LNCaP clone FGC (cell line): ENCODE measurements at places on chromosomes 6 and 20.

DNA sequence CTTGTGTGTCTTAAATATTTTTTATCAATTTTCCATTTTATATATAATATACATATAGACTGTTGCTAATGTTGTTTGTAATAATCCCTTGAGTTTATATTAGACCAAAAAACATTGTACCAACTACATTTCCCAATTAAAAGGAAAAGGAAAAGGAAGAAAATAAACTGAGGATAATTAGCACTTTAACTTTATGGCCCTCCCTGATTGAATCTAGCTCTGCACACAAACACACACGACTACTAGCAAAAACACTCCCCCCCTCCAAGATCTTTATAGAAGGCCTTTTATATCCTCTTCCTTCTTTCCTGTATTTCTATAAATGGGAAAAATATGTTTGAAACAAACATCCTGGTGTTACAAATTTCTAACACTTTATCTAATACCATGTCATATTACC lies 276.8 kb downstream of the NKAIN2 start:
- DNase-seq: no peak

- no peak for DNase-seq
Observed at GRCh38 chr20:9348747-9349146, 165.6 kb upstream of the LAMP5 start.

- no peak for DNase-seq
Observed at GRCh38 chr20:22350624-22351023, 233.7 kb downstream of the FOXA2 start.

DNA sequence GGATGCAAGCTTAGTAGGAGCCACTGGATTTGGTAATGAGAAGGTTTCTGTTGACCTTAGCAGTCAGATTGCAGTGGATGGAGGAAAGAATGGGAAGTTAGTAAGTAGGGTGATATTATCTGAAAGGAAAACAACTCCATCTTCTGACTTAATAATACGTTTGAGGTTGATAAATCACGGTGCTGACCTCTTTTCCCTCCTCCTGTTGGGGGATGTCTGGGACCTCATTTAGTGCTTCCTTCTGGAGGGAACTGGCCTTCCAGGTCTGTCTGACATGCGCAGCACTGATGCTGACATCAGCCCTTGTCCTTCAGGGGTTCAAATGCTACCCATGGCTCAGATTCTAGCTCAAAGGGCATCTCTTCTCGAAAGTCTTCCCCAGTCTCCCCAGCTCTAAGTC lies 48.2 kb upstream of the AKAP12 start:
- no peak for DNase-seq

GRCh38 chr6:88050140-88050818 lies 2.6 kb downstream of the SPACA1 start:
- no peak for DNase-seq

- DNase-seq: no peak
Observed at GRCh38 chr6:139973669-139974344, 599.4 kb upstream of the CITED2 start.

DNA sequence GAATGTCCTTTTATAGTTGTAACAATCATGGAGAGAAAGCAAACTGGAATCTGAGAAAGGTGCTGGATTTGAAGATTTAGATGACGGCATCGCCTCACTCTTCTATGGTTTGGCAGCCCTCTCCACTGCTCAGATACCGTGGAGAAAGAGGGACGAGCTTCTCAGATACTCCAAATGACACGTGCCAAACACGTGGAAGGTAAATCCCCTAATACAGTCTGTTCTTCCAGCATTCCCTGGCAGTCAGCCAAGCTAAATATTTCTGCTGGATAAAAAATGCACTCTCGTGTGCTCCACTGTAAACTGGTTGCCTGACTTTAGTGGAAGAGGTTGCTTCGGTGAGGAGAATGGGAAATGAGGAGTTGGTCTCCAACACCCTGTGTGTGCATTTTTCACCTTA lies 16.7 kb upstream of the PRDM1 start:
- peak; percentile 94 for DNase-seq

DNA sequence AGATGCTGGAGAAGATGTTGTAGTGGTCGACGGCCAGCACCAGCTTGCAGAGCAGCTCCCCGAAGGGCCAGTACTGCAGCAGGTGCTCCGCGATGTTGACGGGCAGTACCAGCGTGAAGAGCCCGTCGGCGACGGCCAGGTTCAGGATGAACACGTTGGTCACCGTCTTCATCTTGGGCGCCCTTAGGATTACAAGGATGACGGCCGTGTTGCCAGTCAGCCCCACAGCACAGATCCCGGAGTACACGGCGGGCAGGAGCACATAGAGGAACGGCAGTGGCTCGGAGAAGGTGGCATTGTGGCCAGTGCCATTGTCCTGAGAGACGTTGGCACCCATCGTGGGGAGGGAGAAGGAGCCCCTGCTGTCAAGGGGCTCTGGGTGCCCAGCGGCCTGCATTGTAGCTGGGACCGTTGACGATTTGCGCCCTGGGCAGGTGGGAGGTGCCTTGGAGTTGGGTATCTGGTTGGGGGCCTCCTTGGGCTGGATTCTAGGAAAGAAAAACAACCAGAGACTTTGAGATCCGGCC lies 867 bp downstream of the NPBWR2 start:
- no peak for DNase-seq

DNA sequence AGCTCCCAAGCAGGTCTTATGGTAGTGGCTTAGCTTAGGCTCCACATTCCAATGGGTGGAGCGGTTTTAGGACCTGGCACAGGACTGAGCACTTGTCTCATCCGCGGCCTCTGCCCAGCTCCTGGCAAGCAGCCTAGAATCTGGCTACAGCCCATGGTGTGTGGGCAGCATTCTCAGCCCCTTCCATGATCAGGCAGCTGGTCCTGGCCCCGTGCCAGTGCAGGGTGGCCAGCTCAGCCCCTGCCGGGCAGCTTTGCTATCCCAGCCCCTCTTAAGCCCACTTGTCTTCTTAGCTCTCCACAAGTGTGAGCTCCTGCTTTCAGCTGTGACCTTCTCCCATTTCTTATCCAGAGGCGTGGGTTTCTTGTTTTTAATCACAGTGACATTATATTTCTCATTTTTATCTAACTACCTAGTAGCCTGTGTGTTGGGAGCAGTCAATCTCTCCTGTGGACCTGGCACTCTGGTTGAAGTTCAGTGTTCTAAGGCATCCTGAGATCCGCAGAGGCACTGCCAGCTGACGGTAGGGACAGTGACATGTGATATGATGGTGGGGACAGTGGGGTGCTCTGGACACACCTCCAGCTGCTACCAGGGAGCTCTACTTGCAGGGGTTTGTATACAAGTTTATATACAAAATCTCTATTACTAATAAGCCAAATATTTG lies 119.9 kb upstream of the PRND start:
- DNase-seq: no peak

- DNase-seq: no peak
Observed at GRCh38 chr6:52595000-52595795, 18.3 kb upstream of the TRAM2 start.

DNA sequence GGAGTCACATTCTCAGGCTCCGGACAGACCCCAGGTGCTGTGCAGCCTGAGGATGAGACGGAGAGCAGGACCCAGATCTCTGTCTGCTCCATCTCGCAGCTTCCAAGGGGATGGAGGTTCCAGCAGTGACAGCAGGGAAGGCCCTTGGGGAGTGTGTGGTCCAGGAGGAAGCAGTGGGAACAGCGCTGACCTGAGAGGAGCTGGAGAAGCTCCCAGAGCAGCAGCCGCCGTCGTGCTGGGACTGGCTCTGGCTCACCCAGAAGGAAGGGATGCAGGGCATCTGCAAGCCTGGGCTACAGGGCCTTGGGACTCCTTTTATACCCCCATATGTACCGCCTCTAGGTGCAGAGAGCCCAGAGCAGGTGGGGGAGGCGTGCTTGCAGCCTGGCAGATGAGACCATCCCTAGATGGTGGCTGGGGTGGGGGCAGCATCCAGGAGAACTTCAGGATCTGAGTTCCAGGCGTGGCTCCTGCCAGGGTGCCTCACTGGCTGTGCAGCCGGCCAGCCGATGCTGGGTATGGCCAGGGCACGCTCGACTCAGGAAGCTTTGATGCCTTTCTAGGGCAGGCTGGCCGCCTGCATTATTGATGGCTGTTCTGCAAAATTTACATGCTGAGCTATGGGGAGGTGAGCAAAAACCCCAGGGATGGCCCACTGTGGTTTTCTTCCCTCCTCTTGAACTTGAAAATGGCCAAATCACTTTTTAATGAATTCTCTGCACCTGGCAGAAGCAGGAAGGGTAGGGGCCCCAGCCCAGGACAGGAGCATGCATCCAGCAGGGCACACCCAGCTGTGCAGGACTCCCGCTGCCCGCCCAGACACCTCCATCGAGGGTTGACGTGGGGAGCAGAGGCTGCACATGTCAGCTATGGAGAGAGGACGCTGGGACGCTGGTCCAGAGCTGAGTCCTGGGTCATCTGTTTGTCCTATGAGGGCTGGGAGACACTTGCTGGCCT lies 179.6 kb downstream of the TAF4 start:
- DNase-seq: no peak

DNA sequence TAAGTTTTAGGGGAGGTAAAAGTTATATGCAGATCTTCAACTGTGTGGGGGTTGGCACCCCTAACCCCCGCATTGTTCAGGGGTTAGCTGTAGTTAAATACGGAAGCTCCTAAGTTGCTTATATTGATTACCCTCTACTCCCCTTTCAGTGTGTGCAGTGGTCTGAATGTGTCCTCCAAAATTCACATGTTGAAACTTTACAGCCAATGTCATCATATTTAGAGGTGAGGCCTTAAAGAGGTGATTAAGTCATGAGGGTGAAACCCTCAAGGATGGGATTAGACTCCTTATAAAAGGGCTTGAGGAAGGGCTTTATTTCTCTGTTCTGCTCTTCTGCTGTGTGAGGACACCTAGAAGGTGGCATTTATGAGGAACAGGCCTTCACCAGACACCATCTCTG lies 22.3 kb downstream of the TULP4 start:
- no peak for DNase-seq

DNA sequence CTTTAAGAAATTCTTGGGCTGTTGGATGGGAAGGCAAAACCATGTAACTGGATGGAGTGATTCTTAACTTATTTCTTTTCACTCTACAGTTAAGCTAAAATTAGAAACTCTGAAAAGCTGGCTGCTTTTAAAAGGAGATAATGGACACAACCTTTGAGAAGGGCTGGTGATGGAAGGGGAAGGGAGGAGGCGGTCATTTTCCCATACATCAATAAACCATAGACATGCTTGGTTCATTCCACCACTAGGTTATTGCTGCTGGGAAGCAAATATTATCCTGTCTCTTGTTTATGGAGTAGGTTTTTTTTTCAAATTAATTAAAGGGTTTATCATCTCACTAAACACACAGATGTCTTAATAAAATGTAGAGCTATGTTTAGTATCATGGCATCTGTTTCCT lies 76.2 kb downstream of the PLCB1 start:
- DNase-seq: no peak

GRCh38 chr20:55580475-55580874 lies 424.8 kb downstream of the CBLN4 start:
- DNase-seq: no peak

- no peak for DNase-seq
Observed at GRCh38 chr6:105992315-105992961, 93.7 kb upstream of the PRDM1 start.

DNA sequence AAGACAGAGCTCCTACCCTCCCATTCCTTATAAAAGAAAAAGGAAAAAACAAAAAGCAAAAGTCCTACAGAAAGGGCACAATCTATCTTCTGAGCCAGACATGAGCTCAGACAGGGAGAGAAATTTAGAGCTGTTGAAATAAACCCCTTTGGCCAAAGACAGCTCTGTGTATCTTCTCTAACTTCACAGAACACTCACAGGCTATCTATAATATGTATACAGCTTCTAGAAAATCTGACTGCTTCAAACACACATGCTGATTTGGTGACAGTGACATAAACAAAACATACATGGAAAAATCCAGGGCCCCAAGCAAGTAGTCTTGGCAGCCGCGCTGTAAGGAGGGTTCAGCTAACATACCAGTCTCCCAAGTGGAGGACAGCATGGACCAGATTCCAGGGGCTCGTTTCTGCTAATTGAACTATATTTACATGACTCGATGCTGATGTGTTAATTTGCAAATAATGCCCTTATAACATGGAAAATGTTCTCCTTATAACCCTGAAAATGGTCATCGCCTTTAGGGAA lies 37.0 kb downstream of the MTFR2 start:
- DNase-seq: no peak

GRCh38 chr6:134956032-134956431 lies 6.1 kb upstream of the ALDH8A1 start:
- DNase-seq: no peak

DNA sequence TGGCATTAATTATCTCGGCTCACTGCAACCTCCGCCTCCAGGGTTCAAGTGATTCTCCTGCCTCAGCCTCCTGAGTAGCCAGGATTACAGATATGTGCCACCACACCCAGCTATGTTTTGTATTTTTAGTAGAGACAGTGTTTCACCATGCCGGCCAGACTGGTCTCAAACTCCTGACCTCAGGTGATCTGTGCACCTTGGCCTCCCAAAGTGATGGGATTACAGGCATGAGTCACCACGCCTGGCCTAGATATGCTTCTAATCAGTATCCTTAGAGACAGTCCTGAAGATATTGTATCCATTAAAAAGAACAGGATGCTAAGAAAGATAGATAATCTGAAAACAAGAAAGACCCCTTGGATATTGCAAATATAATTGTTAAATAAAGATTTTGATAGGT lies 3.1 kb upstream of the IPCEF1 start:
- no peak for DNase-seq

GRCh38 chr20:50379049-50379990 lies 130.9 kb upstream of the PTPN1 start:
- no peak for DNase-seq

- no peak for DNase-seq
Observed at GRCh38 chr6:82138075-82138791, 109.3 kb downstream of the IBTK start.

DNA sequence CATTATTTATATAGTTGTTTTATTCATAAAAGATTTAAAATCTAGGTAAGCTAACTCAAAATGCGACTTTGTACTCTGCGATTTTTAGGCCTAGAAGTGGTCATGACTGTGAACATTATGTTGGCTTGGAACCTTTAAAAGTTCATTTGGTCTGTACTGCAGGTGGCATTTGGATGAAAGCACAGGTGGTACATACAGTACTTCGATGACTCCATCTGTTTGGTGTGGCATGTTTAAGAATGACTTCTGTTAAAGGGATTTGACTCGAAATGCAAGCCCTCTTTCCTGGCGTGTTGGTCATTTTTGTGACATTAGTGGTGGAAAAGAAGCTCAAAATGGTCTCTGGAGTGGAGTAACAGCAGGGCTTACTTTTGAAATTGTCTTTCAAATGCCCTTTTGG lies 118.1 kb downstream of the UST start:
- DNase-seq: no peak

- DNase-seq: no peak
Observed at GRCh38 chr6:25012657-25013056, 76.9 kb upstream of the RIPOR2 start.

- no peak for DNase-seq
Observed at GRCh38 chr6:167212713-167213005, 54.9 kb upstream of the GPR31 start.

DNA sequence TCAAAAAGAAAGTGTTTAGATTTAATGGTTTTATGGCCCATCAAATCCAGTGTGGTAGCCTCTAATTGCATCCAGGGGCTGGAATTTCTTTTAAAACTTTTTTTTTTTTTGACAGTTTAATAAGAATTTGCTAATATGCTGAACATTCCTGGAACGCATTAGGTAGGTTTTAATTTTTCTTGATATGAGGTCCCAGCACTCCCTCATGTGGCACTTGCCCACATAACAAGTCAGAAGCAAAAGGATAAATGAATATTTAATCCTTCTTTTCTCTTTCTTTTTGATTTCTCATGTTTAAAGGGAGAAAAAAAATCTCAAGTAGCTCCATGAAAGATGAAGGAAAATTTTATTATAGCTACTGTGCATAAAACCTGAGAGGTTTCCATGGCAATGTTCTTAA lies 13.5 kb downstream of the HAO1 start:
- DNase-seq: no peak
